ENCODE measurements at places on chromosomes 3 and 15. TPM values are rescaled to one million over a fixed set of nuclear protein-coding genes. Genes with fewer than 3 reads are reported as not detected.

- DNase-seq, result no peak
Observed at GRCh38 chr3:131444180-131444579, 58.6 kb downstream of the MRPL3 start.

Gene BNIP2
- total RNA-seq, result 56.0 TPM

GRCh38 chr15:52527911-52528563 lies 643 bp downstream of the MYO5A start:
- DNase-seq, result no peak

DNA sequence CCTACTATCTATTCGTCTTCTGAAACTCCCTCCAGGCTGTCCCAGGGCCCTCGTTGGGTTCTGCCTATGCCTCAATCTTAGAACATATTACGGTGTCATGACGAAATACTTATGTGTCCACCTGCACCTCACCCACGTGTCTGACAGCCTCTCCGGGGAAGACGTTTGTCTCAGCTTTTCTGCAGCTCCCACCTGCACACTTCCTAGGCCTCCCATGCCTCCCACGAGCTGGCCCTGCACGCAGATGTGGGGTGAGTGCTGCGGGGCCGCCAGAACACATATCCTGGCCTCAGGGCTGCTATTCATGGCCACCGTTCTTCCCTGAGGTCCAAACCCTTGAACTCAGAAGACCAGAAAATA lies 7.1 kb upstream of the MUSTN1 start:
- DNase-seq, result no peak

DNA sequence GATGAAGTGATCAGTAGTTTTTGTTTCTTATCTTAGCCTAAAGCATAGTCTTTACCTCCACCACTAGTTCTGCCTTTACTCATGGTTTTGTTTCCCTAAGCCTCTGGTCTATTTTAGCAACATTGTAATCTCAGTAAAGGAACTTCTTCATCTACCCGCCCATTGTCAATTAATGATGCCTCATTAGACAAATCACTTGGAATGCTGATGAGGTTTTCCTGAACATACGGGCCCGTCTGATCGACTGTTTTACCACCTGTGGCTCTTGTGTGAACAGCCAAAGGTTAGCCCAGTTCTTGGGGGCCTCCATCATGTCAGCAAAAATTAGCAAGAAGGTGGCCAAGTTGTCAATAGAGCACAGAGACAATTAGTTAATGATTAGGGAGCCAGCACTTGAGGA lies 470.1 kb upstream of the ARRDC4 start:
- no peak for DNase-seq

- no peak for DNase-seq
Observed at GRCh38 chr15:73608941-73609340, 24.2 kb downstream of the NPTN start.

- DNase-seq, result no peak
Observed at GRCh38 chr15:75053748-75054125, 30.3 kb downstream of the PPCDC start.

Gene LRRC2
- total RNA-seq, result 0.21 TPM

Gene SCN5A
- total RNA-seq, result 0.30 TPM

All from Caco-2 (cell line).